Activated CD8-positive, alpha-beta memory T cell treated with anti-CD3 and anti-CD28 coated beads, Interleukin-2, amount 10 ng/mL, durations not matched to agents 7 days and 5 days (primary cell): ENCODE measurements at places on chromosomes 2 and 18. TPM values are rescaled to one million over a fixed set of nuclear protein-coding genes. Genes with fewer than 3 reads are reported as not detected.

The TSGA10 gene
- total RNA-seq: 7.2 TPM

The ABCG8 gene
- total RNA-seq: not detected

The CNGA3 gene
- not detected for total RNA-seq

The NLRC4 gene
- not detected for total RNA-seq

The MAP3K19 gene
- total RNA-seq: not detected

The CXCR1 gene
- total RNA-seq: 1.4 TPM

- no peak overlapping the region for H3K4me3 ChIP-seq
- H3K27ac ChIP-seq: no peak overlapping the region
- H3K36me3 ChIP-seq: no peaks in the 10 kb centered on the region
- no peak for DNase-seq
- H3K4me1 ChIP-seq: no peaks in the 10 kb centered on the region
- H3K27me3 ChIP-seq: no peaks in the 10 kb centered on the region
Observed at GRCh38 chr2:604854-605524, 72.2 kb downstream of the TMEM18 start.

GRCh38 chr2:159093497-159093896 lies 125.1 kb downstream of the TANC1 start:
- no peak overlapping the region for H3K4me3 ChIP-seq
- H3K4me1 ChIP-seq: peaks cover 7% of the 10 kb centered on the region
- H3K27me3 ChIP-seq: no peaks in the 10 kb centered on the region
- no peak overlapping the region for H3K27ac ChIP-seq

DNA sequence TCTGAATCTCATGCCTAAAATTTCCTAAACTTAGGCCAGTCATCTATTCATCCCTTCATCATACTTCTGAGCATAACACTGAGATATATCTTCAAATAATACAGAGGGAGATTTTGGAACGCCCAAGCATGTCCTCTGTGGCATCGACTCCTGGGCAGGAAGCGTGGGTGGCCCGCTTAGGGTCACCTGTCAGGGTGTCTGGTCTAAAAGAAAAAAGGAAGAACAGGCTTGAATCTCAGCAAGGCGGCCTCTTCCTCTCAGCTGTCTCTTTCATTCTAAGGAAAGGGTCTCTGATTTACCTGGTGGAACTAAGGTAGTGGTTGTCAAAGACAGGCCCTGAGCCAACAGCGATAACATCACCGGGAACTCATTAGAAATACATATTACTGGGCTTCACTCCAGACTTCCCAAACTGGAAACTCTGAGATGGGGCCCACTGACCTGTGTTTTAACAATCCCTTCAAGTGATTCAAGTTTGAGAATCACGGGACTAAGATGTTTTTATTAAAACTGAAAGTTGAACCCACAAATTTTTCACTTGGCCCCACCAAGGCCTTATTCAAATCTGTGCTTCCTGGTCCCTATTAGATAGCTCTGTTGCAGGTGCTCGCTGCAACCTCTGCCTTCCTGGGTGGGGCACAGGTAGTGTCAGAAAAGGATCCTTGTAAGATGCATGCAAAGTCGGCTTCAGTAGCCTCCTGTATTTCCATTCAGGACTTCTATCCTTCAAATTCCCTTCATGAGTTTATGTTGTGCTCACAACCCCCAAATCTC lies 162.3 kb upstream of the CCDC68 start:
- no peak overlapping the region for H3K4me3 ChIP-seq
- no peaks in the 10 kb centered on the region for H3K27me3 ChIP-seq
- H3K4me1 ChIP-seq: no peaks in the 10 kb centered on the region
- H3K36me3 ChIP-seq: no peaks in the 10 kb centered on the region
- DNase-seq: no peak
- H3K27ac ChIP-seq: no peak overlapping the region

DNA sequence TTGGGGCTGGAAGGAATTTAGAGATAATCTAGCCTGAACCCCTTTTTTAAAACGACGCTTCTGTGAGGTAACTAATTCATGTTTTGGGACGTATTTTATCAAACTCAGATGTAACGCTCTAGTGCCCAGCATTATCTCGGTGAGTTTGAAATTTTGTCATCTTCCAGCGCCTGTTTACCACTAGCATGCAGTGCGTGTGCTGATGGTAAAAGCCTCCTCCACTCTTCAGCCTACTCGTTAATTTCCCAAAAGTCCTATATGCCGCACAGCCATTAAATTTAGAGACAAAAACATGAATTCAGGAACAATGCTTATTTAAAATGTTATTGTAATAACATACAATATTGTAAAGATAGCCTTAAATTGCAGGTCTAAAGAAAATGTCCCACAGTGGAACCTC lies 2.8 kb downstream of the ZCCHC2 start:
- no peaks in the 10 kb centered on the region for H3K27me3 ChIP-seq
- DNase-seq: no peak
- peaks cover 39% of the 10 kb centered on the region for H3K4me1 ChIP-seq
- peak overlapping the region; percentile 93 for H3K4me3 ChIP-seq
- H3K36me3 ChIP-seq: peaks cover 37% of the 10 kb centered on the region

DNA sequence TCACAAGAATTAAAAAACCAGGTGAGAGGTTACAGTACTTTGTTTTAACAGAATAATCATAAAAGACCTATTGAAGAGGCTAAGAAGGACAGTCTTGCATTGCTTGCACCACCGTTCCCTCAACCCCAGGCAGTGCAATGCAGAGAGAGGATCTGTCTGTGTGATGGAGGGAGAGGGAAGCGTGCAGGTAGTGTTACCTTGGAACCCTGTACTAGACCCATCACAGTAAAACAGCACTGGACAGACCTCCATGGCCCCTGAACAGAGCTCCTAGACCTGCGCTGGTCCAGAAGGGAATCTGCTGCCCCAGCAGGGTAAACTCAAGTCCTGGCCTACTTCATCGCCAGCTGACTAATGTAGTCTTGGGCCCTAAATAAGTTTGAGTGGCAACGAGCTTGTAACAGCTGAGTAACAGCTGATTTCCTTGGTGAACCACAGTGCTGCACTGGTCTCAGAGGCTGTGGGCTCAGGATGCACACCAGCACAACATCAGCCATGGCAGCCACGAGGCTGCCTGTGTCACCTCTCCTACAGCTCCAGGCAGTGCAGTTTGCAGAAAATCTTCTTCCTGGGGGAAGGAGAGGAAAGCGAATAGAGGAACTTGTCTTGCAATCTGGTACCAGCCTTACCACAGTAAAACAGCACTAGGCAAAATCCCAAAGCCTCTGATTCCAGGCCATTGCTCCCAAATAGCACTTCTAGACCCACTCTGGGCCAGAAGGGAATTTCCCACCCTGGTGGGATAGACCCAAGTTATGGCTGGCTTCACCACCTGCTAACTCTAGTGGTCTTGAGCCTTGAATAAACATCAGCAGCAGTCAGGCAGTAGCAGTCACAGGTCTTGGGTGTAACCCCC lies 417.2 kb downstream of the CDH7 start:
- no peaks in the 10 kb centered on the region for H3K36me3 ChIP-seq
- no peaks in the 10 kb centered on the region for H3K4me1 ChIP-seq
- no peak overlapping the region for H3K4me3 ChIP-seq
- H3K27me3 ChIP-seq: no peaks in the 10 kb centered on the region

DNA sequence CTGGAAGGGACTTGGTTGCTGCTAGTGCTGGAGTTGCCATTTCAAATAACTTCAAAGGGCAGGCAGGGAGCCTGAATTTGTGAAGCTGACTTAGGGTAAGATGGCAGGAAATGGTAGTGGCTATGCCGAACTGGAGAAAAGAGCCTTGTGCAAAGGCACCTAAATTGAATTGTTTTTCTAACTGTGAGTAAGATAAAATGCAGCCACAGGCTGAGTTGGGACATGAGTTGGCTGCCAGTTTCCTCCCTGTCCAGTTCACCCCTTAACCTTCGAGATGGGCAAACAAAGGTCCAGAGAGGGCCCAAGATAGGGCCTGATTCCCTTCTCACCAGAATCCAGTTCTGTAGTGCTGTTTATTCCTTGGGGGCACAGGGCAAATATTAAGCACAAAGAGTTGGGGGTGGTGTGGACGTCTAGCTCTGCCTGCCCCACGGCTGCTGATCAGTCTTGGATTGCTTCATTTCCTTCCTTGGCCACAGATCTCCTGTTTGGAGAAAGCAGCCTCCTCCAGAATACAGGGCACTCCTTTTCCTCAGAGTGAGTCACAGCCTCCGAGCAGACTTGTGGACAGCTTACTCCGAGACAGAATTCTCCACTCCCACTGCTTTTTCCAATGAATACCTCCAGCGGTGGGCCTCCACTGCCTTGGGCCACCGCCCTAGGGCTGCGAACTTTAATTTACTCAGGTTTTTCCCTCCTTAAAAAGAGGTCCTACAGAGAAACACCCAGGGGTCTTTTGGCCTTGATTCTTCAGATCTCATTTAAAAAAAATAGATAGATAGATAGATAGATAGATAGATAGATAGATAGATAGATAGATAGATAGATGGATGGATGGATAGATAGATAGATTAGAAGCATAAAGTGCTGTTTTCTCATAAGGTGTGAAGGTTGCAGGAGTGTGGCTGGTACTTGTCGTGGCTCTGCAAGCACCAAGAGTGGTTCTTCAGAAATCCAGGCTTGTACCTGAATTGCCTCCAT lies 18.4 kb upstream of the SLC20A1 start:
- peaks cover 2% of the 10 kb centered on the region for H3K27me3 ChIP-seq
- no peak overlapping the region for H3K4me3 ChIP-seq
- peaks cover 81% of the 10 kb centered on the region for H3K4me1 ChIP-seq
- no peaks in the 10 kb centered on the region for H3K36me3 ChIP-seq

GRCh38 chr2:205484215-205484614 lies 198.1 kb upstream of the NRP2 start:
- DNase-seq: no peak
- no peaks in the 10 kb centered on the region for H3K36me3 ChIP-seq
- H3K27me3 ChIP-seq: no peaks in the 10 kb centered on the region
- H3K27ac ChIP-seq: no peak overlapping the region

GRCh38 chr2:195820373-195820772 lies 163.3 kb downstream of the SLC39A10 start:
- H3K4me3 ChIP-seq: no peak overlapping the region
- H3K36me3 ChIP-seq: no peaks in the 10 kb centered on the region
- H3K4me1 ChIP-seq: no peaks in the 10 kb centered on the region
- H3K27me3 ChIP-seq: no peaks in the 10 kb centered on the region
- H3K27ac ChIP-seq: no peak overlapping the region

DNA sequence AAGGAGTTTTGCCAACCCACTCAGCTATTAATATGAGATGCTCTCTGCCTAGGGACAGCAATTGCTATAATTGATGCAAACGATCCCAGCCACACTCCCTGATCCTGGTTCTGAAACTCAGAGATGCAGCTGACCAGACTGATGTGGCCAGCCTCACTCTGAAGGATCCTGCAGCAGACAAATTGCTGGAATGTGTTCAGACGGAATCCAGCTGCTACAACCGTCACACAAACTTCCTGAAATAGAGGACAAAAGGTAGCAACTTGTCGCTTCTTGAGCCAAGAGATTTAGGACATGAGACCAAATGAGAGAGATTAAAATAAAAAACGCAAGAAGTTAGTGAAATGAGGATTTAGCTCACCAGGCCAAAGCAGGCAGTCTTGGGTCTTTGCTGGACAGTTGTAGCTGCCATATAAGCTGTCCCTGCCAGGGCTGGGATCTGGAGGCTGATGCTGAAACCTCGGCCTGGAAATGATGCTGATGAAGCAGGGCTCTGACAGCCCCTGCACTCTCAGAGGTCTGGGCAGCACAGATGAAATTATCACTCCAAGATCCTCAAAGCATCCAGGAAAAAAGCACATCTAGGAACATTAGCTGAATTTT lies 8.3 kb upstream of the YWHAQ start:
- no peak overlapping the region for H3K4me3 ChIP-seq
- peaks cover 3% of the 10 kb centered on the region for H3K27me3 ChIP-seq
- peaks cover 43% of the 10 kb centered on the region for H3K4me1 ChIP-seq
- DNase-seq: no peak
- H3K27ac ChIP-seq: no peak overlapping the region
- H3K36me3 ChIP-seq: no peaks in the 10 kb centered on the region

GRCh38 chr2:189293164-189293563 lies 113.6 kb upstream of the COL5A2 start:
- no peak overlapping the region for H3K4me3 ChIP-seq
- no peak overlapping the region for H3K27ac ChIP-seq
- H3K4me1 ChIP-seq: peaks cover 7% of the 10 kb centered on the region
- H3K27me3 ChIP-seq: no peaks in the 10 kb centered on the region
- DNase-seq: no peak

DNA sequence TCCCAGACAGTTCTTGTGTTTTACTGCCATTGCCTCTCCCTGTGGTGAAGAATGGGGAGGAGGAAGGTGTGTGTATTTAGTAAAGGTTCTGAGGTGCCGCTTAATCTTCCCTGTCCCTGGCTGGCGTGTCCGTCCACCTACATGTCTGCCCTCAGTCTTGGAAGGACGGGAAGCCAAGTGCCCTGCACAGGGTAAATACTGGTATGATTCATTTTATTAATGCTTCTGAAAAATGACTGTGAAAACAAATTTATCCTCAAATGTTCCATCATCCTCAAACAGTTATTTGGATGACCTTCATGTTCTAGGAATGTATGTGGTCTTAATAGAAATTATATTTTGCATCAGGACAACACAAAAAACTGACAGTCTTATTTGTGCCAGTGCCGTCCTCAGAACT lies 6.6 kb downstream of the EPAS1 start:
- no peak overlapping the region for H3K27ac ChIP-seq
- peaks cover 48% of the 10 kb centered on the region for H3K4me1 ChIP-seq
- peaks cover 13% of the 10 kb centered on the region for H3K36me3 ChIP-seq
- peaks cover 57% of the 10 kb centered on the region for H3K27me3 ChIP-seq
- no peak overlapping the region for H3K4me3 ChIP-seq

- H3K36me3 ChIP-seq: no peaks in the 10 kb centered on the region
- H3K4me3 ChIP-seq: no peak overlapping the region
- no peak for DNase-seq
- H3K4me1 ChIP-seq: peaks cover 3% of the 10 kb centered on the region
- peaks cover 22% of the 10 kb centered on the region for H3K27me3 ChIP-seq
- no peak overlapping the region for H3K27ac ChIP-seq
Observed at GRCh38 chr2:29611850-29612249, 309.5 kb downstream of the ALK start.

GRCh38 chr18:54822872-54823845 lies 5.1 kb upstream of the RAB27B start:
- H3K4me3 ChIP-seq: no peak overlapping the region
- H3K4me1 ChIP-seq: peaks cover 8% of the 10 kb centered on the region
- H3K27ac ChIP-seq: no peak overlapping the region
- no peak for DNase-seq
- H3K36me3 ChIP-seq: no peaks in the 10 kb centered on the region
- peaks cover 16% of the 10 kb centered on the region for H3K27me3 ChIP-seq

GRCh38 chr2:2472044-2472443 lies 141.0 kb upstream of the MYT1L start:
- H3K36me3 ChIP-seq: no peaks in the 10 kb centered on the region
- no peak overlapping the region for H3K4me3 ChIP-seq
- no peak for DNase-seq
- H3K27ac ChIP-seq: no peak overlapping the region
- no peaks in the 10 kb centered on the region for H3K27me3 ChIP-seq

GRCh38 chr18:22136395-22136794 lies 33.0 kb upstream of the GATA6 start:
- DNase-seq: no peak
- no peaks in the 10 kb centered on the region for H3K4me1 ChIP-seq
- no peak overlapping the region for H3K4me3 ChIP-seq
- no peak overlapping the region for H3K27ac ChIP-seq
- H3K27me3 ChIP-seq: no peaks in the 10 kb centered on the region

- no peaks in the 10 kb centered on the region for H3K27me3 ChIP-seq
- no peak for DNase-seq
- no peak overlapping the region for H3K27ac ChIP-seq
Observed at GRCh38 chr2:128601298-128602037, 282.8 kb upstream of the HS6ST1 start.
